ENCODE measurements at places on chromosomes 12 and 14.

DNA sequence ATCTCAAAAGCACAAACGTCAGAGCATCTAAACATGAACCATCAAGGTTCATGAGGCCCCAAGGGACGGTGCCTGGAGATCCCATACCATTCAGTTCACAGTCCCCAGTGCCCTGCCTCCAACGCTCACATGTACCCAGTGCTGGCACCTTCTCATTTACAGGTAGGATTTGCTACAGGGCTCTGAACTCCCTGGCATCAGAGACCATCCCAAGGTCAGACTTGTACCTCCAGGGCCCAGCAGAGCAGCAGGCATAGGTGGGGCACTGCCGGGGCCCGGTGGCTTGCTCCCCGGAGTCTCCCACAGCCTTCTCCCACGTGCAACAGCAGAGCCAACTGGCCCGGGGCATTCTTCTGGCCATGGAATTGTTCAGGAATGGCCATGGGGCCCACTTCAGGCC, 114.8 kb downstream of the BCL11B start:
- DNase-seq, result no peak

GRCh38 chr12:103673891-103674375, 86.9 kb downstream of the STAB2 start:
- DNase-seq, result no peak

- DNase-seq, result peak; percentile 25
These were observed 169.0 kb upstream of the EEA1 start for GRCh38 chr12:93098077-93098476.

GRCh38 chr12:119598159-119598558, 4.6 kb downstream of the TMEM233 start:
- no peak for DNase-seq

DNA sequence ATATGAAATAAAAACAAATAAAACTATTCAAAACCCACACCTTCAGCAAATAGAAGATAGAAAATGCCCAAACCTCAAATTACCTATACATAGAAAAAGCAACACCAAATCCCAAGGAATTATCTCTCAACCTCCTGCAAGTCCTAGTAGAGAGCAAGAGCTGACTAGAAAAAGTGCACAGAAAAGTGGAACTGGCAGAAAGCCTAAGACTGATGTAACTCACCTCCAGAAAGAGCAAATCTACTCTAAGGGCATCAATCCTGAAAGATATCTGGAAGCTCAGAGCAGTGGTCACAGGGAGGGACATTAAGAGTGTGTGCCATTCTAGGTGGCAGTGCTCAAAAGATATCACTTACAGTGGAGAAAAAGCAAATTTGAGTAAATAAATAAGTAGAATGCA, 62.1 kb upstream of the PLEKHG7 start:
- no peak for DNase-seq

GRCh38 chr14:96001866-96002497, 37.2 kb upstream of the C14orf132 start:
- DNase-seq, result no peak

- no peak for DNase-seq
These were observed 119.5 kb downstream of the ANO4 start for GRCh38 chr12:100913872-100914592.

DNA sequence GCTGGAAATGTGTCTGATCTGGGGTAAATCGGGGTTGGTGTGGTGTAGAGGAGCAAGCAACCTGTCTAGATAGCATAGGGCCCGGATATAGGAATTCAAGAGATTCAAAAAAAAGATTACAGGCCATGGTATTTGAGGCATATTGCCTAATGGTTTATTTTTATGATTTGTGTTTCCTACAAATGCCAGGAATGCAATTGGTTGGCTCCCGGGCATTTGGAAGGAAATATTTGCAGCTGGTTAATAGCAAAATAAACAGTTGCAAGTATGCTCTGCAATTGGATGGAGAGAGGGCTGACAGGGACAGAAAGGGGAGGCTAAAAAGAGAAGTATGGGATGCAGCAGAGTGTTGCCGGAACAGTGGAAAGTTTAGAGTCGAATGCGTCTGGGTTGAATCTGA, 315.6 kb upstream of the ATP2B1 start:
- DNase-seq, result no peak

DNA sequence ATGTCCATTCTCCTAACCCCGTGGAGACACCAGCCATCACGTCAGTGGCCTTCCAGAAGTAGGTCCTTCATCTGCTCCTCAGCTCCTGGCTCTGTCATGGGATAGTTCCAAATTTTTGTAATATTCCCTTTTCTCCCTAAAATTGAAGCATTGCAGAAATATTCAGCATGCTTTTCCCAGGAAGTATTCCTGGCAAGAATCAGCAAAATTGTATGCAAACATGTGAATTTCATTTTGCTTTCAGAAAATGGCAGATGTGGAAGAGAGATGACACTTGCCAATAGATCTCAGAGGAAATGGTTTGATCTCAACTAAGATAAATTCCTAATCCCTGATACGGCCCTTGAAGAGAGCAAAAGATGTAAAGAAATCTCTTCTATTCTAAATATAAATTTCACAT, 298.9 kb downstream of the ITPR2 start:
- DNase-seq, result no peak

DNA sequence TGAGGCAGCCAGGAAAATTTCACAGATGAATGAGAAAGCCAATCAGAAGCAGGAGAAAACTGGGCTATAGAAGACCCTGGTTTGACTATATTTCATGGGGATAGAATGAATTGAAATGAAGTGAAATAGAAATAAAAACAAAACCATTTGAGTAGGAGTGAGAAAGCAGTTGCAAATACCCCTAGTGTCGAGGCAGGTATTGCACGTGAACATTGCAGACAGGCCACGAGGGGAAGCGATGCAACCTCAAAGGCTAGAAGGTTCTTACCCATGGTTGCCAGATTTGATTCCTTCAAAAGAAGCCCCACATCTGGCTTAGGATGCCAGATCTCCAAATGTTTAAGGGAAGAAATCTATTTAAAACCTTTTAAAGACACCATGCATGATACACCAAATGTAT, 648.9 kb downstream of the VRK1 start:
- no peak for DNase-seq

DNA sequence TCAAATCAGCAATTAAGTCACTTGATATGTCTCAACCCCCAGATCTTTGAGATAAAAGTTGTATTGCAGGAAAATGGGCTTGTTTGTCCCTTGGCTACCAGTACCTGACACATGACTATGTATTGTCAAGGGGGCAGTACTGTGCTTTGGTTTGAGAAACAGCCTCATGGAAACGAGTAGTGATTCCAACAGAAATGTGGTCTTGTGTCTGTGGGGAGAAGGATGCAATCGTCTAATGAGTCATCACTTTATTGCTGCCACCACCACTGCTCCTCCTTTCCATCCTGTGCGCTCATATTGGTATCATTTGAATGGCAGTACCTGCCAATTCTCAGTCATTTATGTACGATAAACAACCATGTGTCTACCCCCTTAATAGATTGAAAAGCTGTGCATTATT, 72.8 kb upstream of the ARHGAP5 start:
- no peak for DNase-seq

DNA sequence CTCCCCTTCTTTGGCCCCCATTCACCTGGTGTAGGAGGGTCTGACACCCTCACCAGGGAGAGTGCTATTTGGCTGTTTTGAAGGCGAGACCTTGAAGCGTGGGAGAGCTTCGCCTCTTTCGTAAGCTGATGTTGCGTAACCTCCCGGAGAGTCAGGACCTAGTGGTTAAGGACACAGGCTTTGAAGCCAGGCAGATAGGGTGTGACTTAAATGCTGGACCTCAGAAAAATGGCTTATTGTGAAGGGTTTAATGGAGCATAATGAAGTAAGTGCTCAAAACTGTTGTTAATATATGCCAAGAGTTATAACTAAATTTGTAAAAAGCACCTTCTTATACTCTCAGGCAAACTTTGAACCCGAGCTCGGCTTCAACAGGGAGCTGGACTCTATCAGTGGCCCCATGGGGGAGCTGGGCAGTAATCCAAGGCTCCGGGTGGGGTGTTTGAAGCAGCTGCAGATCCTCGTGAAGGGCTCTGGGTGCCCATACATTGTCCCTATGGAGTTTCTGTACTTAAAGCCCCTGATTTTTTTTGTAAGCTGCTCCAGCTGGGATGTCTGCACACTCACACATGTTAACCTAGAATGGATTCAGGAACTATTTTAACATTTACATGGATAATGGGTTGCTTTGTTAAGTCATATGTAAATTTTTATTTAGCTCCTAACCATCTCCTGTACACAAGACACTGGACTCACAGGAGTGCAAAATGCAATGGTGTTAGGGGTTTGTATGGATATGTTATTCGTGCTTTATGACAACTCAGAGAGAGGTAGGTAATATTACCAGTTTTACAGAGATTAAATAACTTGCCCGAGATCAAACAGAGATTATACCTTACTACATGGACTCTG, 26.0 kb downstream of the PPFIBP1 start:
- no peak for DNase-seq

DNA sequence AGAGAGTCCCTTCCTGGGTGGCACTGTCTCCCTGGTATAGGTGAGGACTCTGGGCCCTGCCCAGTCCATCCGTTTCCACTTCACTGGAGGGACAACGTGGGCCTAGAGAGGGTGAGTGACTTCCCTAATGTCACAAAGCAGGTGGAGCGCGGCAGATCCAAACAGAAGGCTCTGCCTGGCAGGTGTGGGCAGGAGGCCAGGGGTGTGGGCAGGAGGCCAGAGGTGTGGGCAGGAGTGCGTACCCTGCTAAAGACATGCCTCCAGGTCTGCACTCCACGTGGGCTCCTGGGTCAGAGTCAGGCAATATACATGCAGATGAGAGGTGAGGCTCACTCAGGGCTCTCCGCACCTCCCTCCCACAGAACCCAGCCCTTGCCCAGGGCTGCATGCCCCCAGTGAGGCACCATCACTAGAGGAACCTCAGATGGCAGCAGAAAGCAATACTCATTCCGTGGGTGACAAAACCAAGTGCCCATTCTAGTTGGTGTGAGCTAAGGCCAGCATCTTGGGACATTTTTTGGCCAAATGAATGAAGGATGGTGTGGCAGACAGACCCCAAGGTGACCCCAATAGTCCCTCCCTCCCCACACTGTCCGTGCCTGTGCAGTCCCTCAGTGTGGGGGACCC, 271.6 kb upstream of the RTL1 start:
- DNase-seq, result no peak

GRCh38 chr12:3117591-3118015, 40.4 kb downstream of the TSPAN9 start:
- DNase-seq, result no peak

DNA sequence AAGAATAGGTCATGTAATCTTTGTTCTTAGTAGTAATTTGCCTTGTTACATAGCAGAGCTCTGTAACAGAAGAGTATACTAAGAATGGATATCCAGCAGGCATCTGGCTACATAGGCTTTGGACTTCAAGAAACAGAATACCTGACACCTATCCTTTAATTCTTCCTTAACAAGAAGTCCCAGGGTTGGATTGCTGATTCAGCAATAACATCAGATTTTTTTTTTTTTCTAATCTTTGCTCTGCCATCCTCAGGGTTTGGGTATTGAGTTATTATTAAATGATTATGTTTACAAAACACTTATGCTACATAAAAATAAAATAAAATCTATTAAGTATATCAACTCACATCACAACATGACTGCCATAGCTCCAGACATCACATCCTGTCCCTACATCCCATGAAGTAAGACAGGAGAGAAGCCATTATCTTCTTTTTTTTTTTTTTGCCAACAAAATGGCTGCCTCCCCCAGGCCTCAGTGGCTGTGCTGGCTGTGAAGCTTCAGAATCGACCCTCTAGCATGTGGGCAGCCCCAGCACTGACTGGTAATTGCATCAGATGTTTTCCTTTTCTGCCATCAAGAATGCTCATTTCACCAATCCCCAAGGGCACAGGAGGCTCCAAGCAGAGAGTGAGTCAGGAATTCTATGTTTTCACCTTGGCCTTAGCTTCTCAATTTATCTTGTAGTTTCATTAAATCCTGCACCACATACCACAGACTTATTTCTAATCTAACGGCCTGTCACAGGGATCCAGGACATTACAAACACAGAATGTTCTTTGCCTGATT, 186.2 kb downstream of the DICER1 start:
- DNase-seq, result no peak

DNA sequence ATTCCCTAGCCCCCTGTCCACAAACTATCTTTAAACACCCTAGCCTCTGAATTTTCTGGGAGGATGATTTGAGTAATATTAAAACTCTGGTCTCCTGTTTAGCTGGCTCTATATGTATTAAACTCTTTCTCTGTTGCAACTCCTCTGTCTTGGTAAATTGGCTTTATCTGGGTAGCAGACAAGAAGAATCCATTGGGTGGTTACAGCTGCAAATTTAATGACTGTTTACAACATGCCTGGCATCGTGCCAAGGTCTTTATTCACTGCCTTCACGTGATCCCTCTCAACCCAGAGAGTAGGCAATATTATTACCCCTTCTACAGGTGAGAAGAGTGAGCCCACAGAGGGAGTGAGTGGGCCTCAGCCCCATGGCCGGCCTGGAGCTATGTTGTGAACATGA, 77.8 kb upstream of the MYL2 start:
- DNase-seq, result no peak

GRCh38 chr12:52215587-52216031, 17.4 kb upstream of the KRT7 start:
- DNase-seq, result no peak

- no peak for DNase-seq
These were observed 996 bp downstream of the SSPN start for GRCh38 chr12:26196421-26196716.

DNA sequence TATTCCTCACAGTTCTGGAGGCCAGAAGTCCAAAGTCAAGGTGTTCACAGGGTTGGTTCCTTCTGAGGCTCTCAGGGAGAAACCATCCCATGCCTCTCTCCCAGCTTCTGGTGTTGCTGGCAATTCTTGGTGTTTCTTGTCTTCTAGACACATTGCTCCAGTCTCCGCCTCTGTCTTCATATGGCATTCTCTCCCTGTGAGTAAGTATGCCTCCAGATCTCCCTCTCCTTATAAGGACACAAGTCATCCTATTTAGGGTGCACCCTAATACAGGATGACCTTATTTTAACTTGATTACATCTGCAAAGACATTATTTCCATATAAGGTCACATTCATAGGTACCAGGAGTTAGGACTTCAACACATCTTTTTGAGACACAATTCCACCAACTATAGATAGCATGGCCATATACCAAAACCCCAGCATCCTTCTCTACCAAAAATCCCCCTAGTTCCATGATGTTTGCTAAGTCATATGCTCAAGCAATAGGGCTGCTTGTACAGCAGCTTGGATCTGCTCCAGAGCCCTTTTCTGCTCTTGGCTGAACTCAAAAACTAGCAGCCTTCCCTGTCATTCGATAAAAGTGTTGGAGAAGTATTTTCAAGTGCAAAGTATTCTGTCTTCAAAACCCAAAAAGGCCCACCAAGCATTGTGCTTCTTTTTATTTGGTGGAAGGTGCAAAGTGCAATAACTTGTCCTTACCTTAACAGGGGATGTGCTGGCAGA, 79.2 kb upstream of the CMKLR1 start:
- DNase-seq, result no peak
